NK-92 treated with Interleukin-12 subunit alpha and Interleukin-12 subunit beta, amount 100 ng/mL, for 24 hours (cell line): ENCODE measurements at places on chromosomes 4 and X.
A peak's percentile ranks its signal among the peaks of the same experiment; 100 is the strongest.

DNA sequence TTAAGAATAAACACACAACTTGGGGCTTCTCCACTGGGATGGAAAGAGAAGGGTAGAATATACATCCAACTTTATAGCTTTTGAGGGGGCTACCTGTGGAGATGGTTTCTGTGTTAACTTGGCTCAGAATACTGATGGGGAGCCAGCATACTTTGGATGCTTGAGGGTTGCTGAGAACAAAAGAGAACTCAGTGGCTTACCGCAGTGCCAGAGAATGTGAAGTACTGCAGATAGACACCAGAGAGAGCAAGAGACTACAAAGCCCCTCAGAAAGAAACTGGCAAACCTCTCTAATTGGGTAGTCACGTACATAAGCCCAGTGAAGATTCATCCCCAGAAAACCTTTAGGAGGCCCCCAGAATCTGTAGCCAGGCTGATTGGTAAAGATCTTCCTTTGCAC is 214.4 kb downstream of the DCHS2 start:
- no peak for DNase-seq

DNA sequence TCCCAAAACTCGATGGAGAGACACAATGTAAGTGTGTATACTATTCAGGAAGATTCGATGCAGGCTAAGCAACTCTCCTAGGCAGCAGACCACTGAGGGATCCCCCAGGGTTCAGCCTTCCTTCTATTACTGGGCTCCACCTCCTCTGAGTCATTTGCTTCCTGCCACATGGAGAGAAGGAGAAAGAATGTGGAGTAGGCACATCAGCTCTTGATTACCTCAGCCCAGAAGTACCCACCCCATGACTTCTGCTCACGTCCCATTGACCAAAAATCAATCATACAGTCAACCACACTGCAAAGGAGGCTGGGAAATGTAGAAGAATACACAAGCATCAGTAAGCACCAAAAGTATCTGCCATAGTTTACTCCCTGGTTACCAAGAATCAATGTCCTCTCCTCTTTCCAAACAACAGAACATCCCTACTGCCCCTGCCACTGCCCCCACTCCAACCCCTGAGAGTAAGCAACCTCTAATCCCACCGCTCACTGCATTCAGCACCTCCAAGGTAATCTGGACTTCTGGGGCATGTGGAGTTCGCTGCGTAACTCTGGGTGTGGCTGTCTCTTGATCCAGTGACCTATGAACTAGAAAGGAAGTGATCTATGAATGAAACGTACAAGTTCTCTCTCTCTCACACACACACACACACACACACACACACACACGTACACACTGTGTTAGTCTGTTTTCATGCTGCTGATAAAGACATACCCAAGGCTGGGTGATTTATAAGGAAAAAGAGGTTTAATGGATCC is 91.2 kb upstream of the C1QTNF7 start:
- DNase-seq: no peak

- no peak for DNase-seq
These were observed 23.2 kb downstream of the SLC7A11 start for GRCh38 chr4:138218976-138219375.

DNA sequence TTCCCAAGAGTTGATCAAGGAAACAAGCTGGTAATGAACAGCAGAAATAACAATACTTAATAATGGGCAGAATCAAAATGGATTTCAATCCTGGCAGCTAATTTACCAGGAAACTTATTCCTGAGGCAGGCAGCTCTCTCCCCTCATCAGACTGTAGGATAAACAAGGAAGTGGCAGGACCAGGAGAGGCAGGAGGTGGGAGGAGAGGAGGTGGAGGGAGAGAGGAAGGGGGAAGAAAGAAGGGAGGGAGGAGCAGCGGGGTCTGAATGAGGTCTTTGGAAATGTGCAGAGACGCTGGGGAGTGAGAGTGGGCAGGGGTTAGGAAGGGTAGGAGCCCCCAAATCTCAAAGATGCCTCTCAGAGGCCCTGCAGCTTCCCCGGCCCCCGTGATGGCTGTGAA is 231.5 kb downstream of the BCOR start:
- DNase-seq: no peak

DNA sequence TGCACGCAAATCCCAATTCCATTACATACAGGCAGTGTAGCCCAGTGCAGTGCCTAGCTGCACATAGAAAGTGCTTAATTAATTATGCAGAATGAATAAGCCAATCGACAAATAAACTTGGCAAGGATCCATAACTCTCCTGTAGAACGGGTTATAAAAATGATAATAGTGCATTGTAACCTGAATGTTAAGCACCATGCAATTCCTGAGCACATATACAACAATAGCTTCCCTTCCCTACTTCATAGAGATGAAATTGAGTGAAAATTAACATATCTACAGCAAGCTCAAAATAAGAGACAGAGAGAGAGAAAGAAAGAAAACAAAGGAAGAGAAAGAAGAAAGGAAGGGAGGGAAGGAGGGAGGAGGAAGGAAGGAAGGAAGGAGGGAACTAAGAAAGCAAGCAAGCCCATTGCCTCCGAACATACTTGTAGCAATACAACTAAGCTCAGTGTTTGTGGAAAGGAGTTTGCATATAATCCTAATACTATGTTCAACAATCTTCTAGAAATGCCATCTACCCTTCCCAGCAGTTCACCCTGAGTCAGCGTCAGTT is 1074.0 kb upstream of the LCORL start:
- no peak for DNase-seq

GRCh38 chr4:110088670-110089069 is 109.7 kb downstream of the ELOVL6 start:
- DNase-seq: peak; percentile 6

- DNase-seq: peak; percentile 76
These were observed 45.7 kb downstream of the PRPS1 start for GRCh38 chrX:107673933-107674479.

- DNase-seq: no peak
These were observed 471.5 kb downstream of the PCDH10 start for GRCh38 chr4:133620555-133620954.

DNA sequence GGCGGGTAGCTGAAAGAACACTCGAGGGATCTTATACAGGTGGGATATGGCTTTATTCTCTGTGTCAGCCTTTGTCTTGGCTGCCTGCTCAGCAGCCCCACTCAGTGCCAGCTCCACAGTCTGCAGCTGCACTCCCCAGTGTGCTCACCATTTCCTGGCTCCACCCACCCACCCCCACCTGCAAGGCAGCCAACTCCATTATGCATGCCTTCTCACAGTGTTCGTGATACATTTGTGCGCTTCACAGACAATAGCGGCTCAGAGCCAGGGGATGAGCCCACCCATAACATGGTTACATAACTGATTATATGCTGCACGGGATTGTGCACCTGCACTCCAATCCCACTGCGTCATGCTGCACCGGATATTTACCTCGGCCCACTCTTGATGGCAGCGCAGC is 8.8 kb upstream of the TMEM128 start:
- DNase-seq: no peak

DNA sequence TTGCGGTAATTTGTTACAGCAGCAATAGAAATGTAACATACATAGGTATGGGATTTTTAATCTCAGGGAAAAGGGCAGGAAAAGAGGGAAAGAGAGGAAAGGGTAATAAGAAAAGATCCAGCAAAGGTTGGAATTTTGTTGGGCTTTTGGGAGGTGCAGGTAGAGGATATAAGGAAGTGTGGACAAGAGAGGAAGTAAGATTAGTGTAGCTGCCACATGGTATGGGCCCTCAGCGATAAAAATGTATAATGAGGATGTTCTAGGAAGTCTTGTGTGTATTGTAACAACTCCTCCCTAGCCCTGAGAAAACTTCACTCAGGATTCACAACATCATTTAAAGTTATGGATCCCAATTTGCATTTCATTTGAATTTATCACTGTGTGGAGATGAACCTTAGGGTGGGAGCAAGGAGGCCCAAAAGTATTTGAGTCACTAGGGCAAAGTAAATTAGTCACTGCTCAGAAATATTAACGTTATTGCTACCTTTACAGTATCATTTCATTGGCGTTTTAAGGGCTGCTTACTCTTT is 2.8 kb upstream of the IL21 start:
- no peak for DNase-seq

DNA sequence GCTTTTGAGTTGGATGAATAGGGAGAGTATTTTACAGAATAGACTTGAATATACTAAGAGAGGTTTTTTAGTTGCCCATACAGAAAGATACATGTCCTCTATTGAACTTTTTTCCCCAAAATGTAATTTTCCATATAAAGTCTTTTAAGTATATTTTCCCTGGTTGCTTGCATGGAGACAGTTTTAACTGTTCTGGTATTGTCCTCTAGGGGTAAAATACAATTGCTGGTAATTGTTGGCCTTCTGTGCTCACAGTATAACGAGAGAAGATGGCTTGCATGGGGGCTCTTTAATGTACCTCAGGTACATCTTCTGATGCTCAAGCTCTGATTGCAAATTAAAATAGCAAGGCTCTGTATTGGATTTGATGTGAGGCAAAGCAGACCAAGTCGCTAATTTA is 136.1 kb downstream of the ARX start:
- no peak for DNase-seq

- no peak for DNase-seq
These were observed 440.5 kb downstream of the MAPK10 start for GRCh38 chr4:85919200-85919887.

GRCh38 chr4:113502906-113503305 is 258.6 kb downstream of the CAMK2D start:
- DNase-seq: no peak

DNA sequence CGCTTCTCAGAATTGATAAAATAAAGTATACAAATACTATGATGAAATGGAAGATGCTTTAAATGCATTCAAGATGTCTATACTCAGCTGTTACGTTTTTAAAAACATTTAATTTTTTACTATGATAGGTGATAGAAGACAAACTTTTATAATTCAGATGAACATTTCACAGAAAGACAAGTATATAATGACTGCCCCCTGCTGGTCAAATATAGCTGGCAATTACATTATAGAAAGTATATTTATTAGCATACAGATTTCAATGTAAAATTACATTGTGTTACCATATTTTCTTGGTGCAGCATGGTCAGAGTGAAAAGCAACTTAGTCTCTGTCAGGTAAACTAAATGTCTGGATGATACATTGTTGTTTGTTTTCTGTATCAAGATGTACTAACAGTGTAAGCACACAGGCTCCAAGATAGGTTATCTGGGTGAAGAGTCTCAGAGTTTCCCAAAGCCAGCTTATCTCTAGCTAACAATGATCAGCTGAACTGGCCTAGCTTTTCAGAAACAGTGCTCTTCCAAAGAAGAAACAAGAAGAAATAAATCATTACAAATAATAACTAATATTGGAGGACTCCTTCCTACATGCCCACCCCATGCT is 54.1 kb downstream of the SRPX start:
- DNase-seq: no peak
